IPS-NIHi11 (cell line): ENCODE measurements at places on chromosomes 3 and 15.

DNA sequence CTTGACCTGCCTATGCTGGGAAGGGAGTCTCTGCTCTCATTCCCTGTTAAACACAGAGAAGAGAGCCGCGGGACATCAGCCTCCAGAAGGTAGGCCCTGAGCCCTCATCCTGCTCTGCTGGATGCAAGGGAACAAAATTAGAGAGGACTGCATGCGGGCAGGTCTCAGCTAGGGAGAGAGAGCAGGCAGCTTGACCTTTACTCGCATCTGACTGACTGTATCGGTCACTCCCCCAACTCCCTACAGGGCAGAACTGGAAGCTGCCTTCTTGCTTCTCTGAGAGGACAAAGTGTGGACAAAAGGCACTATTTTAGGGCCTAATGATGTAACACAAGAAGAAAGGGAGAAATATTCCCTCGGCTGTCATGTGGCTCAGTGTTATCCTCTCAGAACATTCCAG is 38.7 kb upstream of the ATOSA start:
- peak; percentile 16 for DNase-seq

- no peak for DNase-seq
Measured at GRCh38 chr15:86488046-86488445, 408.4 kb downstream of the AGBL1 start.

DNA sequence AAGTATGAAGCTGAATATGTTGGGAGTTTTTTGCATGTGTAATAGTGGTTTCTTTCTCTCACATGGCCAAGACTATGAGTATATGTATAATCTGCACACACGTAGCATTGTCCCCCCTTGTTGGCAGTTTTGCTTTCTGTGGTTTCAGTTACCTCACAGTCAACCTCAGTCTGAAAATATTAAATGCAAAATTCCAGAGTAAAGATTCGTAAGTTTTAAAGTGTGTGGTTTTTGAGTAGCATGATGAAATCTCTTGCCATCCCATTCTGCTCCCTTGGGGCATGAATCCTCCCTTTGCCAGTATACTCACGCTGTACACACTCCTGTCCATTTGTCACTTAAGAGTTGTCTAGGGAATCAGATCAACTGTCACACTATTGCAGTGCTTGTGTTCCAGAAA is 742.0 kb upstream of the CCDC54 start:
- DNase-seq, result no peak

- no peak for DNase-seq
Measured at GRCh38 chr3:10555263-10555662, 49.9 kb upstream of the ATP2B2 start.

- no peak for DNase-seq
Measured at GRCh38 chr15:25327686-25328085, 111.1 kb downstream of the UBE3A start.

- no peak for DNase-seq
Measured at GRCh38 chr3:119301662-119302061, 7.5 kb downstream of the ARHGAP31 start.

GRCh38 chr15:25775317-25775912 is 87.7 kb downstream of the ATP10A start:
- DNase-seq, result peak; percentile 49
